ENCODE measurements at places on chromosomes 11 and 22.

- DNase-seq: no peak
Observed at GRCh38 chr11:117878314-117878938, 2.0 kb upstream of the FXYD6 start.

- no peak for DNase-seq
Observed at GRCh38 chr11:29395555-29396072, 621.2 kb downstream of the KCNA4 start.

- no peak for DNase-seq
Observed at GRCh38 chr11:28759311-28759710, 651.1 kb downstream of the METTL15 start.

- no peak for DNase-seq
Observed at GRCh38 chr22:49587421-49587820, 240.3 kb downstream of the BRD1 start.

GRCh38 chr11:79449040-79449439, 8.2 kb upstream of the TENM4 start:
- no peak for DNase-seq

GRCh38 chr11:77455740-77456139, 18.2 kb downstream of the PAK1 start:
- DNase-seq: no peak

Measured in psoas muscle (tissue), 8 donors.